ENCODE measurements at places on chromosomes 1 and 21.
A peak's percentile ranks its signal among the peaks of the same experiment; 100 is the strongest.

DNA sequence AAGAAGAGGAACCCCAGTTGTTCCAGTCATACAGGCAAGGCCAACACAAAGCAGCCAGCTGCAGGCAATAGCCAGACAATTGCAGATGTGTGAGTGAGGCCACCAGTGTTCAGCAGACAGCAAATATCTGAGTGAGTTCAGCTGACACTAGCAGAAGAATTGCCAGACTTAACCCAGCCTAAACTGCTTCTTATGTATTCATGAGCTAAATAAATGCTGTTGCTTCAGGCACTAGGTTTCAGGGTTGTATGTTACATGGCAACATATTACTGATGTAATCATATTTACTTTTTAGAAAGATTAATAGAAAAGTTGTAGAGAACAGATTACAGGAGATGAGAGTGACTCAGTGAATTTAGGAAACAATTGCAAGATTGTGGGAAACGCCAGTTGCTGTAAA lies 129.8 kb upstream of the CHODL start:
- DNase-seq = no peak

DNA sequence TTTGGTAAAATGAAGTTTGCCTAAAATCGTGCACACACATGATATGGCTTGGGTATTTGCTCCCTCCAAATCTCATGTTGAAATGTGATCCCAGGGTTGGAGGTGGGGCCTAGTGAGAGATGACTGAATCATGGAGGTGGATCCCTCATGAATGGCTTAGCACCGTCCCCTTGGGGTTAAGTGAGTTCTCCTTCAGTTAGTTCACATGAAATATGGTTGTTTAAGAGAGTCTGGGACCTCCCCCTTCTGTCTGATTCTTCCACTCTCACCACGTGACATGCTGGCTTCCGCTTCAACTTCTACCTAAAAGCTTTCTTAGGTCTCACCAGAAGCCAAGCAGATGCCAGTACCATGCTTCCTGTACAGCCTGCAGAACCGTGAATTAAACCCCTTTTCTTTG lies 58.4 kb downstream of the SIPA1L2 start:
- no peak for DNase-seq

GRCh38 chr21:33950431-33951079 lies 35.0 kb upstream of the ATP5PO start:
- peak; percentile 12 for DNase-seq

DNA sequence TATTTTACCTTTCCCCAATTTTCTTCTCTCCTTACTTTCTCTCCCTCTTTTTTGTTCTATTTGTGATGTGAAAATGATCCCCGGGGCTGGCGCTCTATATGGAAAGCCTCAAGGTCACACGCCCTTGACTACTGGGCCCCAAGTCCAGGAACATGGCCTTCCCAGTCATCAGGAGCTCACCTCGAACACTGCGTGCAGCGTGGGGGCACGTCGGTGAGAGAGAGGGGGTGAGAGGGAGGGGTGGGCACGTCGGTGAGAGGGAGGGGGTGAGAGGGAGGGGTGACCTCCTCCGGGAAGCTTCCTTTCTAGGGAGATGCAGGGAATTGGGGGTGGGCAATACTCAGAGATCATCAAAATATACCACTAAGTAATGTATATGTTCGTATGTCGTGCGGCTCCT lies 94.6 kb upstream of the TMPRSS2 start:
- no peak for DNase-seq

Data from stimulated activated CD4-positive, alpha-beta T cell treated with anti-CD3 and anti-CD28 coated beads, Interleukin-1b, Interleukin-23, amount 100 ng/mL, for 48 hours (primary cell).